ENCODE measurements at places on chromosomes 3 and 15.

DNA sequence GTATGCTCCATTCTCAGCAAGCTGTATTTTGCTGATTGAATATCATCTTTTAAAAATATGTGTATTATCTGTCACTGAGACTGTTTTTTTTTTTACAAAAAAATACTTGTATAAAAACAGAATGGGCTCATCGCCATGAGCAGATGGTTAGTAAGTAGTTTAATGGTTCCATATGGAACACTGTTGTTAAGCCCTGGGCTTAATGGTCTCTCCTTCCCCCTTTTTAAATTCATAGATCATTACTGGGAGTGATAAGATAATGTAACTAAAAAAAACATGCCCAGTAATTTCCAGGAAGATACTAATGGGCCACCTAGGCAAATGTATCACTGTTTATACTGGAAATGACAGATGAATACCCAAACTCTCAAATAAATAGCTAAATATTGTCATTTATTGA lies 95.3 kb upstream of the TPRG1 start:
- DNase-seq: no peak

GRCh38 chr15:70488002-70488605 lies 275.3 kb downstream of the UACA start:
- DNase-seq: no peak

DNA sequence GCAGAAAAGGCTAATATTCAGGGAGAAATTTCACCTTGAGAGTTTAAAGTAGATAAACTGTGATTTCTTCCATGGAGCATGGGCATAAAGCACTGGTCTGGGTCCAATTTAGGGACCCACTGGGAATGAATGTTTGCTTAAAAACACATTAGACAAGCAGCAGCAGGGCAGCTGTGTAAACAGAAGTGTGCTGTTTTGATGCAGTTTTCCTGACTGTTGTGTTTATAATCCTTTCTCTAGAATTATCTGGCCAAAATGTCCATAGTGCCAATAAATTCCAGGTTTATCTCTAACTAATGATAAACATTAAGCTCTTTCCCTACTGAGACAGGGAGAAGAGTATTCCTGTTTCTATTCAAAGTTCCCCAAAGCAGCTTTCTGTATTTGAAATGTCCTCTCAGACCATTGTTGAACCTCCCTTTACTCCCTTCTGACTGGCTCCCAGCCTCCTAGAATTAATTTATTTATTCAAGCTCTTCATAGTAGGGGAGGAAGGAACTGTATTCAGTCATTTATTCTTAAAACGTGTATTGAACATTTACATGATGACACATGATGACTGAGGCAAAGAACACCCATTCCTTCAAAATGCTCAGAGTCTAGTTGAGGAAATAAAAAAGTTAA lies 7.0 kb upstream of the TM4SF18 start:
- no peak for DNase-seq

DNA sequence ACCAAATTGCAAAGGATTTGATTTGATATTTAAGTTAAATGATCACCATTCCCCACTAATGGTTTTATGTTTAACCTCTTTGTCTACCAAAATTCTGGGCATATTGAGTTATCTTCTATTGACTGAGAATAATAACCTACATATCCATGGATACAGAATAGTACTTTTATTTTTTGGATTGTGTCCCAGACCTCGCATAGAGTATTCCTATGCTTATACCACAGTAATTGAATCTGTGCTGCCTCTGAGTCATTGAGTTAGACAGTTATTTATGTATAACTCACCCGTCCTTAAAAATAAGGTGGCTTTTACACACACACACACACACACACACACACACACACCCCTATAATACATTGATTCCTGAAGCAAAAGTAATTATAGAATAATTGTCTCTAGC lies 690.1 kb upstream of the BCHE start:
- no peak for DNase-seq

GRCh38 chr3:183214277-183214612 lies 38.8 kb upstream of the B3GNT5 start:
- no peak for DNase-seq

- DNase-seq: no peak
Measured at GRCh38 chr15:75032395-75032794, 9.0 kb downstream of the PPCDC start.

- no peak for DNase-seq
Measured at GRCh38 chr3:13825311-13825579, 54.6 kb downstream of the WNT7A start.

DNA sequence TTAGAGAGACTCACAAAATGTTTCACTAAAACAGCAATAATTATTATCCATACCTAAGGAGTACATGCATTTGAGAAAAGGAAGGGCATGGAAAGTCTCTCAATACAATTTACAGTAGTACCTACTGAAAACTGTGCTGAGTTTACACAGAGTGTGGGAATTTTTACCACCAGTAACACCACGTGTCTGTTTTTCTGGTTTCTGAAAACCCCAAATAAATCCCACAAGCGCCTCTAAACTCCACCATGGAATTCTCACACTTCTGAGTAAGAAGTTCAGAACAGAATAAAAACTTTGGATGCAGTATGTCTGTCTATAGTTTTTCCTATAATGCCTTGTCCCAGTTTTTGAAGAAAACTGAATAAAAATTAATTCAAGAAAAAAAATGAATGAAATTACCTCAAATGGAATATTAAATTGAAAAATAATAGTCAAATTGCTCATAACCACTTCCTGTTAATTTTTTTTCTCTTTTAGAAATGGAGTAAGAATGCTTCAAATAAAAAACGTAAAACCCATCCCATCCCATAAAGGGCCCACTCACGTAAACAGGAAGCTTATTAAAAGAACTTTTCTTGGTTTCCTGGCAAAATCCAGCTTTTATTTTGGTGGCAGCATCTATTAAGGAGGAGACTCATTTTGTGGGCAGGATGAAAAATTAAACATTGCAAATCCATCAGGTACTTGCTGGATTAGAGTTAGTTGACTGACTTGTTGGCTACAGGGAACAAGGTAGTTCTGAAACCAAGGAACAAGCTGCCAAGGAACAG lies 378.1 kb downstream of the TIGIT start:
- DNase-seq: no peak

- peak; percentile 84 for DNase-seq
Measured at GRCh38 chr3:143135150-143135549, 15.6 kb downstream of the CHST2 start.

Measured in AG09309 (cell line).